Umbilical cord (tissue), 2 donors: ENCODE measurements at places on chromosomes 5 and 9.

GRCh38 chr9:127913682-127914081 is 3.2 kb downstream of the ST6GALNAC4 start:
- no peak for DNase-seq

GRCh38 chr9:34211395-34211794 is 32.6 kb downstream of the UBAP1 start:
- no peak for DNase-seq

DNA sequence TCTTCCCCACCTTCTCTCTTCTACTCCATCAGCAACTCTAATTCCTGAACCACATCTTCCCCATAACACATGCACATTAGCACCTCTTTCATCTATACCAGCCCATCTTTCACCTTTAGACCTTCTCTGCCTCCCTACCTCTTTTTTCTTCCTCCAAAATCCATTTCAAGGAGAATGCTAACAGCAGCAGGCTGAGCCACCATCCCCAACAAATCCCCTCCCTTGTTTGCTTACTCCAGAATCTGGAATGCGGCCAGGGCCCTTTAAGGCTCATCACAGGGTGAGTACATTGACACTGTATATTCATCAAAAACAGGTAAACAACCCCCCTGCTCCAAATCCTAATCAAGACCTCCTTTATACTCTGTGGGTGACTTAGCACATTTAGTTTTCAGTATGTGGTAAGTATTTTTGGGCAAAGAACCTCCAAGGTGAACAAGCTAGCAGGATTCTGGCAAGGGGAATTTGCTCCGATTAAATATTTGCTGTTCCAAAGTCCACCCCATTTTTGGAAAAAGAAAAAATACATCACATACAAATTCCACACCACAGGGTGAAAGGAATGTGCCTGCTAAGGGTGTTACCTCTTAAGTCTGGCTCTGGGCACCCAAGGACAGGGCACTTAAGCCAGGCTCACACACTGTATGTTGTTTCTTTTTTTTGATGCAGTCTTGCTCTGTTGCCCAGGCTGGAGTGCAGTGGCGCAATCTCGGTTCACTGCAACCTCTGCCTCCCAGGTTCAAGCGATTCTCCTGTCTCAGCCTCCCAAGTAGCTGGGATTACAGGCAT is 71.4 kb downstream of the SERINC5 start:
- DNase-seq, result no peak

GRCh38 chr5:2417301-2417700 is 334.2 kb downstream of the IRX2 start:
- DNase-seq, result no peak
